Cortex of kidney (tissue), 1 donor: ENCODE measurements at places on chromosomes 6 and 20.

- DNase-seq: no peak
Observed at GRCh38 chr6:169445661-169446581, 192.3 kb upstream of the THBS2 start.

DNA sequence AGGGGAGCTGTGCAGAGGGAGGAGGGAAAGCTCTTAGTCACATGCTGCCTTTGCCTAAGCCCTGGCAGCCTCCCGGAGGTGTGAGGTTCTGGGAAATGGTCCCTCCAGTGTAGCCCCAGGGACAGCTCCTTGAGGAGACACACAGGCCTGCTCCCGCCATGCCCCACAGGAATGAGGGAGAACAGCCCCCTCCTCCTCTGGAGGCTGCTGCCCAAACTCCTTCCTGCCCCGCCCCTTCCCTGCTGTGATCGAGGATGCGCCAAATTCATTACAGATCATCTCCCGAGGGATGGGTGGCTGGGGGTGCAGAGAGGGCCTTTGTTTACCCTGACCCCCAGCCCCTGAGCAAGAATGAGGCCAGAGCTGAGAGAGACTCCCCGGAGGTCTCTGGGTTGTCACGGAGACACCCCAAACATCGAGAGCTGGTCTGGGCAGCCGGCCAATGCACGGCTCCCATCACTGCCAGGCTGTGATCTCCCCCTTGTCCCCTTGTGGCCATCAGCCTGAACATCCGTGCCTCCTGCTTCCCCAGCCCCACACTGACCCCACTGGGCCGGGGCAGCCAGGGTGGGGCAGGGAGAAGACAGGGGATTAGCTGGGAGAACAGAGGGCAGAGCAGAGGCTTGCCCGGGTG, 8.4 kb downstream of the CYP21A2 start:
- DNase-seq: no peak

GRCh38 chr6:46993846-46994245, 48.3 kb downstream of the ADGRF1 start:
- DNase-seq: no peak

- DNase-seq: no peak
Observed at GRCh38 chr6:46555129-46555528, 63.9 kb upstream of the RCAN2 start.

DNA sequence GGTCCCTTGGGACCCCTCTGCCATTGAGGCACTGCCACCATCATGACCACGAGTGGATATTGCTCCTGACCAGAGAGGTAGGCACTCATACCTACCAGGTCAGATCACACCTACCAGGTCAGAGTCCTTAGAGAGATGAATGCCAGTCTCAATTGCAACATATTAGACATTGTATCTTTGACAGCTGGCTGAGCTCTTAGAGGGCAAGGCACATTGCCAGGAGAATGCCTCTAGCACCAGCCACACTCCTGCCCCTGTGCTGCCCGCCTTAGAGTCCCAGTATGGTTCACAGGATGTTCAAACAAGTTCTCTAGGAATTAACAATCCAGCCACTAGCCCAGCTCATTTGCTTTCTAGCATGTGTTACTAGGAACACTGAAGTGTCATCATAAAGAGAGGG, 65.9 kb downstream of the TMEM244 start:
- no peak for DNase-seq

GRCh38 chr6:79070206-79070825, 7.7 kb downstream of the PHIP start:
- no peak for DNase-seq

DNA sequence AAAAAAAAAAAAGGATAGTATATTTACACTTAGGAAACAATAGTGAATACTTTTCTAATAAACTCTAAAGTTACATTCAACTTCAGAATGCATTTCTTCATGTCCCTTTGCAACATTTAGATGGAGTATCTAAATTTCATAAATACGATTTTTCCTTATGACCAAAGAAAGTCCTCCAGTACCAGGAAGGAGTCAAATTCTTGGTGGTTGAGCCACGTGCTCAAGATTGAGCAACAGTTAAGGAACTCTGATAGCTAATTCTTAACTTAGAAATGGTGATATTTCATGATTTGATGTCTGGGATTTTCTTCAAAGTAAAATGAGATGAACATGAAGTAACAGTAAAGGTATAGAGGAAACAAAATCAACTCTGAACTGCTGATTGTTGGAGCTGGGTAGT, 92.7 kb downstream of the SASH1 start:
- DNase-seq: no peak

DNA sequence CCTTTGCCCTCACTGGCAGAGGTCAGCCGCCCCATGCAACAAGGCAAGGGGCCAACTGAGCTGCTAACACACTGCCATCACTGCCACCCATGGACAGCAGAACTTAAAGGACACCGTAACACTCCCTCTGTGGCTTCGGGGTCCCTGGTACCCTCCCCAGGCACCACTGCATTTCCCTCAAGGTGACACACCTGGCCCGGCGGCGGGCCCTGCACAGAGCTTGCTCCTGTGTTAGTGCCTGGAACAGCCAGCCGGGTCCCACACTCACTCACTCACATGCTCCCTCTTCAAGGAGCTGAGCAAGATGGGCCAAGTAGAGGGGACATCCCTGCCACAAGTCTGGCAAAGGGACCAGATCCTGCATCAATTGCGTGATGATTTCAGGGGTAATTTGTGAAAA, 126.5 kb upstream of the SOX4 start:
- DNase-seq: no peak

GRCh38 chr20:4484379-4484997, 237.2 kb upstream of the PRND start:
- no peak for DNase-seq

- DNase-seq: no peak
Observed at GRCh38 chr6:33277663-33278391, 904 bp downstream of the B3GALT4 start.

DNA sequence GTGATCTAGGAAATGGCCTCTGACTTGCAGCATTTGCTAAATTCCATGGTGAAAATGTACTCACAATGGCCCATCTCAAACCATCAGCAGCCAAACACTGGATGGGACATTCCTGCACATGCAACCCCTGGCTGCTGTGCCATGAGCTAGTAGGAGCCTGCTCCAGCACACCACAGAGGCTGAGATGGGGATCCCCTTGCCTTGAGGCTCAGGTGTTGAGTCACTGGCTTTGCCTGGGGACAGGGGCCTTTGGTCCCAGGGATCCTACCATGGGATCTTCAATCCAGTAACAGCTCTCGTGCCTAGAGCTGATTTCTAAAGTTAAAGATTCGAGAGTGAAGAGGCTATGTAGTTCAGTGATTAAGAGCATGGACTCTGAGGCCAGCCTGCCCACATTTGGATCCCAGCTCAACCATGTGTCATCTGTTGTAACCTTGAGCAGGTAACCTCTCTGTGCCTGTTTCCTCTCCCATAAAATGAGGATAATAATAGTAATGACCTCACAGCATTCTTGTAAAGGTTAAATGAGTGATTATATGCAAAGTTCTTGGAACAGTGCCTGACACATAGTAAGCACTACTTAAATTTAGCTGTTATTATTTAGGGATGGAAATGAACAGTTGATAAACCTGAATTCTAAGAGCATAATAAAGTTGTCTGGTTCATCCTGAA, 16.4 kb downstream of the FOXQ1 start:
- no peak for DNase-seq

DNA sequence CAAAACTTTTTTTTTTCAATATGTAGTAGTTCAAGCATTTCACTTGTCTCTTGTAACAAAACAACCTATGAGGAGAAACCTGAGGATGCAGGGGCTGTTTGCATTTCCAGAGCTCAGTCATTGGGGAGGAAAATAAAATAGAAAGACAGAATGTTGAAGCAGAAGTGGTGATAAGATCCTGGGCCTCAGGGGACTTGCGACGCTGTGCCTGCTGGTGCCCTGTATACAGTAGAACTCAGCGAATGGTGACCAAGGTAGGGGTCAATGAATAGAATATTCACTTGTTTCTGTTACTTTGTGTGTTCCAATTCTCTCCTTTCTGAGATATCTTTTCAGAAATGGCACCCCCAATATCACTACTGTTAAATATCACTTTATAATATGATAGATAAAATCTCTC, 271.6 kb downstream of the FARS2 start:
- no peak for DNase-seq

- DNase-seq: no peak
Observed at GRCh38 chr6:99287523-99287922, 62.0 kb downstream of the FAXC start.

DNA sequence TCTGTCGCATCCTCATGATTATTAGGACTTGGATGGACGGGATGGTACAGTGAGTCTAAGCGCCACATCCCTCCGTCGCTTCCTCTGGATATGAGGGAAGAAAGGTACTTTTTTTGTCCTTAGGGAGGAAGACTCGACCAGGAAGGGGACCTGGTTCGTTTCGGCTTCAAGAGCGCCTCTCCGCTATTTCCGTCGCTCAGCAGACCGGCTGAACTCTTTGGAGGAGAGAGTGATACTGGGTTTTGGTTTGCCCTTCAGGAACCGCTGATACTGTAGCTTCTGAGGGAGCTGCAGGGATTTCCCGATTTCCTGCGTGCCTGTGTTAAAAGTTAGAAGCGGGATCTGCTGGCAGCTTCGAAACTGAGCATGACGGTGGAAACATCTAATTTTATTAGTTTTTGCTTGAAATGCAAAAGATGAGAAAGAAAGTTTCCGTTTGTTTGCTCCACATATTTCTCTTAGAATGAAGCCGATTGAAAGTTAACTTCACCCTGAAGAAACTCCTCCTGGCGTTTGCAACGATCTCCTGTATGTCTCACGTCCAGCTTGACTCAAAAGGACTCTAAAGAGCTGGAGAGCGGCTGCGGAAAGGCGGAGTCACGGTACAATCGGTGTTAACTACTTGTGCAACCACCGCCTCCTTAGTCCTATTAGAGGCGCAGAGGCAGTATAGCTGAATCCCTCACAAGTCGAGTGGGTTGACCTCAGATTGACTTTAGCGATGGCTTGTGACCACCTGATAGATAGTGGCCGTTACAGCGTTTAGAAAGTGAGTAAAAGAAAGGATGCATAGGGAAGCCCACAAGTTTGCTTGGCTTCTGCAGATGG, 129.4 kb downstream of the TRIM27 start:
- no peak for DNase-seq

DNA sequence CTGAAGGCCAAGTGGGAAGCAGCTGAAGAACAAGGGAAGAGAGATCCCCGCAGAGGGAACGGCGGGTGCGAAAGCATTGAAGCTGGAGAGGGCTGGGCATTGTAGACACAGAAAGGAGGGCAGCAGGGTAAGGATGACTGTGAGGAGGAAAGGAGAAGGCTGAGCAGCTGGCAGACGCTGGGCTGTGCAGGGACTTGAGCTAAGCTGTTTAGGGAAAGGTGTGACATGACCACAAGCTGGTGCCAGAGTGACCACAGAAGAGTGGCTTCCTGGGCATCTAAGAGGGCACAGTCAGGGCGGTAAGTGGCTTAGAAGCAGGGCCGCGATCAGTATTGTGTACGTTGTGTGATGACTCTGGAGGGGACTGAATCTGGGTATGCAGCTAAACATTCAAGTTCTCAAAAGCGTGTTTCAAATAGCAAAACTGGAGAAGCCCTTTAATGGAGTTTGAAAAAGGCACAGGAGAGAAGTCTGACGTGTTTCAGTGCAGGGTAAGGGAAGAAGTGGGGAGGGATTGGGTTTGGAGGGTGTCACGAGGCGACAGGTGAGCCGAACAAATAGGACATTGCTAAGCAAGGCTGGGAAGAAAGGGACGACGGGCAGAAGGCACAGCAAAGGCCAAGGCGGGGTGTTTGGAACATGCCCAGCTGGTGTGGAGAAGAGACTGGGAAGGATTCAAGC, 46.1 kb upstream of the ARFGEF2 start:
- DNase-seq: no peak

GRCh38 chr20:47349365-47350180, 6.9 kb downstream of the ZMYND8 start:
- no peak for DNase-seq

- no peak for DNase-seq
Observed at GRCh38 chr20:47929368-47930115, 144.3 kb upstream of the SULF2 start.

DNA sequence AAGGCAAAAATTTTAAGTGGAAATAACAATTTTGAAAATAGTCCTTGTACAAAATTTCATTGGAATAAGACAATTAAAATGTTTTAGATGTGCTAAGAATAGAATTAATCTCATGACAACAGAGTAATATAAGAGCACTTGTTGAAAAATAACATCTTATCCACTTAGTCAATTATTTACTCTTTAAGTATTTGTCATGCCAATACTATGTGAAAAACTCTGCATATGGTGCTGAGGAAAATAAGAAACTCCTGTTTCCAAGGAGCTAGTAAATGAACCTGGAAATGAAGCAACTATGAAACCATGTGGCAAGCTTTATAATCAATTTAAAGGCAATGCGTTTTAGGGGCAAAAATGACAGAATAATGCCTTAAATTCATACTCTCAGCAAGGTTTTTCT, 42.7 kb upstream of the HCRTR2 start:
- no peak for DNase-seq

DNA sequence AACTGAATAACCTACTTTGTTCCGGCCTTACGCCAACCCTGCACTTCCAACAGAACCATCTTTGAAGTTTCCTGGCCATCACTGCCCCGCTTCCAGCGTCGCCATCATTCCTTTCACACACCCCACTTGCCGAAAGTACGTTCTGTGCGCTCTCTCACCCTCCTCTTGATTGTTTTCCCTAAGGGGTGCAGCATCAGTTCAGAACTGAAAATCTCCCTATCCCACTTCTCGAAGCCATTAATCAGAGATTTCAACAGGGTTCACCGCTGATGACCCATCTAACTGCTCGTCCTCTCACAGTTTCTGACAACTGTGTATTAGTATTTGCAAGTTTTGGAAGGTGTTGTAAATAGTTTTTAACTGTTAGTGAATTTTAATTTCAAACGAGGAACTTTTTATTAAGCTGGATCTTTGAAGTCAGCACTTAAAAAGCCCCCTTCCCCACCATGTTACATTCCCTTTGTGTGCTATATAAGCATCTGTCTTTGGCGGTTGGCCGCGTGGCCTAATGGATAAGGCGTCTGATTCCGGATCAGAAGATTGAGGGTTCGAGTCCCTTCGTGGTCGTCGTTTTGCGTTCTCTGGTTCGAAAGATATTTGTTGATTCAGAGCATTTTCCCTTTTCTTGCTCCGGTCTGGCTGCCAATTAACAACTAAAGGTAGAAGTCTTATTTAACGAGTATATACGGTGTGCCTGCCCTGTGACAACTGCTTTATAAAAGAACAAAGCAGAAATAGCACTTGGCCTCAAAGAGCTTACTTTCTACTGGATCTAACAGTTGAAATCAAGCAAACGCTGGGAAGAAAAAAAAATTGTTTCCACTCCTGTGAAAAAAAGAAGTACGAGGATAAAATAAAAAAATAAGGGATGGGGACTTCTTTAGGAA, 42.6 kb downstream of the TRIM27 start:
- DNase-seq: no peak

GRCh38 chr20:8943631-8944030, 125.3 kb upstream of the PLCB4 start:
- no peak for DNase-seq

GRCh38 chr6:71393981-71394432, 105.4 kb downstream of the OGFRL1 start:
- DNase-seq: no peak

DNA sequence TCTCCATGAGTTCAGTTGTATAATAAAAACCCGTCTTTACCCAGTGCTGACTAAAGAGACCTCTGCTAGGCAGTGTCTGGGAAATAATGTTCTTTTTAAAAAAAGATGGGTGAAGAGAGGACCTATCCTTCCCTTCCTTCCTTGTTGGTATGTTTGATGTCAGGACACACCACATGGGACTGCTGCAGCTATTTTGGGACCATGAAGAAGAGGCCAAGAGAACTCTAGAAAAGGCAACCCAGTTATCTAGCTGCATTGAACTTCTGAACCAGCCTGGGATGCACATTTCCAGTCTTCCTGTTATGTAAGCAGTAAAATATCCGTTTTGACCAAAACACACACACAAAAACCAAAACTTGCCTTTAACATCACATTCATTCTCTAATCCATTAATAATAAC, 77.3 kb downstream of the RFX6 start:
- DNase-seq: no peak
